ENCODE measurements at places on chromosomes 2 and 18.
A peak's percentile ranks its signal among the peaks of the same experiment; 100 is the strongest.

DNA sequence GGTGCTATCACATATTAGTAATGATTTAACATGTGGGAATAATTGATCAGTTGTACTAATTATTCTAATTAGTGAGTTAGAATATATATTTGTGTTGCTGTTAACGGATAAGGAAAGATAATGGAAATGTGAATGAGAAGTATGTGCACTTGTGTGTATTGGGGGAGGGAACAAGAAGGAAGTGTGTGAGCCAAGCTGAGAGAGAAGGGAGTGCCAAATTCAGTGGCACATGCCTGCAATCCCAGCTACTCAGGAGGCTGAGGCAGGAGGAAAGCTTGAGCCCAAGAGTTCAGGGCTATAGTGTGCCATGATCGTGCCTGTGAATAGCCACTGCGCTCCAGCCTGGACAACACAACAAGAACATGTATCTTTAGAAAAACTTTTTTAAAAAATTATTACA lies 9.3 kb downstream of the BARD1 start:
- no peak for DNase-seq

DNA sequence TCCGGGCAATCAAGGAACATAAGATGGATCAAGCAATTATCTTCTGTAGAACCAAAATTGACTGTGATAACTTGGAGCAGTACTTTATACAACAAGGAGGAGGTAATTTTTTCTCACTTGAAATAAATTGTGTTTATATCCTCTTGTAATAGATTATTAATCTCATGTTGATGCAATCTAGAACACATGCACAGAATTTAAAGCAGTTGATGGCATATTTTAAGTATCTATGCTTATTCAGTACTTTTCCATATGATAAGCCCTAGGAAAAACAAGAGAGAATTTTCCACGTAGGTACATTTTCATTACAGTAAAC lies 31.8 kb downstream of the DDX1 start:
- no peak for DNase-seq

- no peak for DNase-seq
Observed at GRCh38 chr2:187228986-187229385, 219.1 kb downstream of the CALCRL start.

DNA sequence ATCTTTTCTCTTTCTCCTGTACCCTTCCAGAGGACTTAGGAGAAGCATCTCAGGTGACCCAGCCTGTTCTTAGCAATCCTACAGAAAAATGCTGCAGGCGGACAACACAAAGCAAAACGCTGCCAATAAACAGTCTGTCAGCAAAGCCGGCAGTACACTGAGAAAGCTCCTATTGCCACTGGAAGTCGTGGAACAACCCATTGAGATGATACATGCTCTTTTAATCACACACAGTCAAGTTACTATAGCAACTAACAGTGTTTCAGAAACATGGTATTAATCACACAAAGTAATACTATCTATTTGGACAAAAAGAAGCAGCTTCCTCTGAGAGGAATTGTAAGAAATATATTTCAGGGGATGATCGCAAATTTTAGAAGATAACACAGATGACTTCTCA lies 10.5 kb downstream of the CTLA4 start:
- DNase-seq = no peak

- DNase-seq = no peak
Observed at GRCh38 chr18:9845256-9845655, 40.5 kb upstream of the TXNDC2 start.

DNA sequence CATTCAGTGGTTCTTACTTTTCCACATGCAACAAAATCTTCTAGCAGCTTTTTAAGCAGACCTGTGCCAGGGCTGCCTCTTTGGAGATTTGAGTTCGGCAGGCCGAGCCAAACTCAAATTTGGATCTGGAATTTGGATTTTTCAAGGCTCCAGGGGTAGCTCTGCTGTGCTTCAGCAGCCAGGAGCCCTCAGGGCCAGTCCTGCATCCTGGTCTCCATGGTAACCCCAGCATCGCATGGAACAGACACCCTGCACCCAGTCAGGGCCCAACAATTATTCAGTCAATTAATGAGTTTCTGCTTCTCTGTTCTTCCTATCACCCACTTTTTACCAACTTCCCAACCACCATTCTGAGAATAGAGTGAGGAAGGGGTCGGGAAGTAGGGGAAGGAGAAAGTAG lies 30.0 kb downstream of the EN1 start:
- DNase-seq = no peak

DNA sequence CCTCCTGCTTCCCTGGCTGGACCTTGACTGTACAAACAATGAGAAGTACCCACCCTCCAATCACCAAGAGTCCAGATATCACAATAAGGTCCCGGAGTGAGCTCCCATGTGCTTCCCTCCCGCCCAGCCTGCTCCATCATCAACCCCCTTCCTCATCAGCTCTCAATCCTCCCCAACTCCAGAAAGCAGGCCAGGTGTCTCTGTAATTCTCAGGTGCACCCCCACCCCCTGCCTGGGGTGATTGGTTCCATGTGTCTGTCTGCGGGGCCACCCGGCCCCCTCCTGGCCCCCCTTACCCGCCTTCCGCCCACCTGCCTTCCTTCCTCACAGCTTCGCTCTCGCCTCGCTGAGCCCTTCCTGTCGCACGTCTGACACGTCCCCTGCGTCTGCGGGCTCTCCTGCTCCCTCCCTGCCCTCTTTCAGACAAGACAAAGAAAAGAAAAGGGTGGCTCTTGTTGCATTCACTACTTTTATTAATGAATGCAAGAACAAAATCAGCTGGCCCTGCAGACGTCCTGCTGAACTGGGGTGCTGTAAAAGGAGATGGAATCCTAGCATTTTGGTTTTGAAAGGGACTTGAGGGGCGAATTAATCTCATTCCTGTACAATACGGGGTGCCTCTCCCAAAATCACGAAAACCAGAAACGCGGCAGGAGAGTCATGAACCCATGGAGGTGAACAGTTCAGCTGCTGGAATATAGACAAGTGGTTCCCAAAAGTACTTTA lies 26.5 kb upstream of the IGFBP2 start:
- DNase-seq = peak; percentile 26

GRCh38 chr2:187943772-187944369 lies 347.8 kb upstream of the GULP1 start:
- no peak for DNase-seq

GRCh38 chr2:219168526-219168925 lies 1.3 kb downstream of the SLC23A3 start:
- no peak for DNase-seq

DNA sequence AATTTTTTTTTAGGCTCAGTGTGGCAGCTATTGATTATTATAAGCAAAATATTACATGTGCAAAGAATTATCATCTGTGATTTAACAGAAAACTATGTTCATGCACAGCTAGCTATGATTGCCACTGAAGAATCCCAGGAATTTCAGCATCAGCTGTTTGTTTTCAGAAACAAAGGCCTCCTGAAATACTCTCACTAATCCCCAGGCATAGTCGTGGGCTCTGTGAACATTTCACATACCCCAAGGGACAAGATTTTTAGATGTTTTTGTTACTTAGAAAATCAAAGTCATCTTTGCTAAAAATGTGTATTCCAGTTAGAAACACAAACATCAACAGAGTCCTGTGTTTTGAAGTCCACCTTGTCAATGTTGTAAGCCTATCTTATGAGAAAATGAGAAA lies 156.1 kb downstream of the MYO1B start:
- no peak for DNase-seq

DNA sequence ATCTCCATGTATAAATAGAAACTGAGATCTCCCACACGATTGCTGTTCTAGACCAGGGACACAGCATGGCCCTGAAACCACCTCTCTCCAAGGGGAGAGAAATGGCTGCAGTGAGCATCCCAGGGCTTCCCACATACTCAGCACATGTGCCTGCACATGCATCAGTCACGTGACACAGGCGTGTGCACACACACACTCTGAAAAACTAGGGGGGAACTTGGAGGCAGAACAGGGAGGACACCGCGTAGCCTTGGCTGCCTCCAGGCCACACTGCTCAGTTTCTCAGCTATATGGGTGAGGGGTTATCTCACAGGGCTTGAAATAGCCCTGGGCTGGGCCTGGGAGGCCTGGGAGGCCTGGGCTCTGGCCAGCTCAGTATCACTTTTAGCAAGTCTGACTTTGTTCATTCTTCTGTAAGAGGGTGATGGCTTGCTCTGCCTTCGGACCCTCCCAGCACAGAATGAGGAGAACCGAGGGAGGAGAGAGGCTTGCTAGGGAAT lies 66.9 kb downstream of the EMX1 start:
- DNase-seq = no peak

DNA sequence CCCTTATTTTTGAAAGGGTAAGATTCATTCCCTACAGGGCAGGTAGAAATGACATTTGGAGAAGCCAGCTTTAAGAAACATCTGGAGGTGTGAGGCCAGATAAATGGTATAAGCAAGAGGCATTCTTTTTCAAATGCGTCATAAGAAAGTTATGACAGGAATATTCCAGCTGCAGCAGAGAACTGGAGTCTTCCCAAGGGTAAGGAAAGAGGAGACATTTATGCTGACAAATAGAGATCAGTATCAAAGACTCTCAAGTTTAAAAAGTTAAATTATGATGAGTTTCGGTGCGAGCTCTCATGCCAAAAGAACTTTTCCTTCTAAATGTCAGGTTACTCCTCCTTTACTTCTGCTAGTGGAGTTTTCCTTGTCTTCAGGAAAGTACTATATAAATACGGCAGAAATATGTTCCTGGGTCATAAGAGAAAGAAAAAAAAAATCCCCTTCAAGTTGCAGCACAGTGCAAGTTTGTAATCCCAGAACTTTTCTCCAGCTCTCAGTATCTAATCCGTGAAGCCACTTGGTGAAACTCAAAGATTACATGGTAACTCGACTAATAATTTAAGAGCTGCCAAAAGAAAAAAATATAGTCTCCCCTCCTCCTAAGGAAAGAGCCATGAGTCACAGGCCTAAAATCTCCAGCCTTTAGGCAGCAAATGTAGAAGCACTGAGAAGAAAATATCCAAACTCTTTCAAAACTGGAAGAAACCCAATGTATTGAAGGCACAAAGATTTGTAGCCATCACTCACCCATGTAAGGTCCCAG lies 428.1 kb downstream of the MEIS1 start:
- no peak for DNase-seq

GRCh38 chr2:119085613-119086012 lies 72.9 kb downstream of the C1QL2 start:
- no peak for DNase-seq

- no peak for DNase-seq
Observed at GRCh38 chr2:5751873-5752482, 59.8 kb downstream of the SOX11 start.
